Glutamatergic neuron (in vitro differentiated cells): ENCODE measurements at places on chromosomes 16 and 17. TPM values are rescaled to one million over a fixed set of nuclear protein-coding genes. Genes with fewer than 3 reads are reported as not detected.

NTN1 gene
- 0.76 TPM for total RNA-seq

RAB26 gene
- 292 TPM for total RNA-seq

CRYBA1 gene
- 2.7 TPM for total RNA-seq

CTRB1 gene
- not detected for total RNA-seq

PHKB gene
- 123 TPM for total RNA-seq

CAMKK1 gene
- 41.3 TPM for total RNA-seq

HSF5 gene
- 0.10 TPM for total RNA-seq

TNFRSF13B gene
- total RNA-seq, result not detected

ALOX12 gene
- not detected for total RNA-seq

BRIP1 gene
- total RNA-seq, result 2.4 TPM

NUBP1 gene
- total RNA-seq, result 23.2 TPM

GRB7 gene
- not detected for total RNA-seq

LRRC75A gene
- 7.3 TPM for total RNA-seq

DNA sequence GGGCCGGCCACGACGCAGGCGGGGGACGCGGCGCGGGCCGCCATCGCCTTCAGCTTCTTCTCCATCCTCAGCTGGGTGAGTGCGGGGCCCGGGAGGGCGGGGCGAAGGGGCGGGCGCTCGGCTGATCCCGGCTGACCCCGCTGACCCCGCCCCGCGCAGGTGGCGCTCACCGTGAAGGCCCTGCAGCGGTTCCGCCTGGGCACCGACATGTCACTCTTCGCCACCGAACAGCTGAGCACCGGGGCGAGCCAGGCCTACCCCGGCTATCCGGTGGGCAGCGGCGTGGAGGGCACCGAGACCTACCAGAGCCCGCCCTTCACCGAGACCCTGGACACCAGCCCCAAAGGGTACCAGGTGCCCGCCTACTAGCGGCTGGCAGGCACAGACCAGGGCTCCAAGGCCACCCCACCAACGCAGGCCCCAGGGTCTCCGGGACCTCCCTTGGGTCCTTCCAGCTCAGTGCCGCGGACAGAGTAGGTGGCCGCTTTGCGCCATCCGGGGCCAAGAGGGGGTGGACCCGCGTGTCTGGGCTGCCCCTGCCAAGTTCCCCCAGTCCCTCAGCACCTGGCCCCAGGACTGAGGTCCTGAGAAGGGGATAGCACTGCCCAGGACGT, 3.0 kb downstream of the SYNGR3 start:
- H3K27me3 ChIP-seq, result peaks cover 14% of the 10 kb centered on the region
- no peak overlapping the region for H3K27ac ChIP-seq
- H3K4me1 ChIP-seq, result peaks cover 5% of the 10 kb centered on the region
- DNase-seq, result no peak
- no peaks in the 10 kb centered on the region for H3K36me3 ChIP-seq

- H3K4me1 ChIP-seq, result no peaks in the 10 kb centered on the region
- no peak for DNase-seq
- H3K27ac ChIP-seq, result no peak overlapping the region
- no peak overlapping the region for H3K4me3 ChIP-seq
- H3K27me3 ChIP-seq, result no peaks in the 10 kb centered on the region
- no peaks in the 10 kb centered on the region for H3K36me3 ChIP-seq
Measured at GRCh38 chr16:47236716-47237115, 93.0 kb upstream of the NETO2 start.

DNA sequence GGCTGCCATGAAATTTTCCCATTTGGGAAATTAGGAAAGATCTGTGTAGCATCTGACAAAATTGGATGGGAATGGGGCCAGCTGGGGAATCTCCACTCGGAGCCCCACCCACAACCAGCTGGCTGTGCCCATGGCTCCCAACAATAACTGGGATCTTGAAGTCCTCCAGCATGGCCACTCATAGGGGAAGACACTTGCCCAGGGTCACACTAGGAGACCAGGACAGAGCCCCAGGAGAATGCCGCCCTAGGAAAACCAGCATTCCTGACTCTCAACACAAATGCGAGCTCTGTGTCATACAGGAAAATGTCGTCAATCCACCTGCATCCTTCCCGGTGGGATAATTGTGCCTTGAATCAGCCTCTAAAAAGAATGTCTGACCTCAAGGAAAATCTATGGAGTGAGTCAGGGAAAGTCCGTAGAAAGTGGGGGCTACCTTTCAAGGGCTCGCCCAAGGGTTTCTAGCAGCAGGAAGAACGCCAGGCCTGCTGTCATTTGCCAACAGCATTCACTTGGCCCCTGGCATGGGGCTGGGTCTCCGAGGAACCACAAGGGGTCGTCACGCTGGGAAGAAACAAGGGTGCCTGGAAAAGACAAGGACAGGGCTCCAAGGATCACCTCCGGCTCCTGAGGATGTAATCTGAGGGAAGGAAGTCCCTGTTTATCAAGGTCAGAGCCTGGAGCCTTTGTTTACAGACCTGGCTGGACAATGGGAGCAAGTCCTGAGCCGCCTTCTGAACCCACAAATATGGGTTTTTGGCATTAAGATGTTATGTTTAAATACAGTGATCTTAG, 15.9 kb downstream of the CDH5 start:
- H3K4me3 ChIP-seq, result no peak overlapping the region
- peaks cover 1% of the 10 kb centered on the region for H3K4me1 ChIP-seq
- H3K27me3 ChIP-seq, result peaks cover 8% of the 10 kb centered on the region
- peaks cover 6% of the 10 kb centered on the region for H3K36me3 ChIP-seq
- no peak for DNase-seq

GRCh38 chr17:42681976-42682721, at the start of gene CNTNAP1:
CNTNAP1 (plus strand) TSS chr17:42682531; CDS start chr17:42682830, 299 bp downstream.
- H3K36me3 ChIP-seq, result peaks cover 6% of the 10 kb centered on the region
- DNase-seq, result peak; percentile 67
- peak within 1 kb of the TSS; percentile 84 for H3K27ac ChIP-seq
- H3K4me1 ChIP-seq, result peaks cover 29% of the 10 kb centered on the region
- H3K4me3 ChIP-seq, result peak within 1 kb of the TSS; percentile 89

- H3K27ac ChIP-seq, result no peak overlapping the region
- H3K27me3 ChIP-seq, result peaks cover 4% of the 10 kb centered on the region
- H3K36me3 ChIP-seq, result no peaks in the 10 kb centered on the region
Measured at GRCh38 chr16:10085078-10085798, 97.0 kb downstream of the GRIN2A start.

DNA sequence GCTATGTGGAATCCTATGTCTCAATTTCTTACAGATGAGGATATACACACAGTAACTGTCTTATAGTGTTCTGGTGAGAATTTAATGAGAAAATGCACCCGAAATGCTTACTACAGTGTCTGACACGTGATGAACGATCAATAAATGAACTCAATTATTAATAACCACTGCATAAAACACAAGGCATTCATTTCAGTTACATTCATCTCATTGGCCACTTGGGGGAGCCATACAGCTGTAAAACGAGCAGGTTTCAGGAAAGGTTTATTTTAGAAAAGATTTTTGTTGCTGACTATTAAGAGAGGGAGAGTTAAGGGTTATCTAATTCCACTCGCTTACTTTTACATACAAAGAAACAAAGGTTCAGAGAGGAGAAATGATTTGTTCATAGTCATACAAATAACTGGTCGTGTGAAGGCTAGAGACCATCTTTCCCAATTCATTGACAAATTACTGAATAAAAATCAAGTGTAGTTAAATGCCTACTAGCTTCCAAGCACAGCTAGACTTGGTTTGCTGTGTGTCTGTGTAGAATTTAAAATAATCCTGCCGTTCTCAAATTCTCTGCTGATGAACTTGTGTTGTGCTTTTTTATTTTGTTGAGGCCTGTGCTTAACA, 160.1 kb downstream of the MAP2K4 start:
- H3K27ac ChIP-seq, result no peak overlapping the region
- H3K4me1 ChIP-seq, result no peaks in the 10 kb centered on the region
- no peak for DNase-seq
- no peaks in the 10 kb centered on the region for H3K36me3 ChIP-seq
- no peak overlapping the region for H3K4me3 ChIP-seq
- H3K27me3 ChIP-seq, result no peaks in the 10 kb centered on the region

DNA sequence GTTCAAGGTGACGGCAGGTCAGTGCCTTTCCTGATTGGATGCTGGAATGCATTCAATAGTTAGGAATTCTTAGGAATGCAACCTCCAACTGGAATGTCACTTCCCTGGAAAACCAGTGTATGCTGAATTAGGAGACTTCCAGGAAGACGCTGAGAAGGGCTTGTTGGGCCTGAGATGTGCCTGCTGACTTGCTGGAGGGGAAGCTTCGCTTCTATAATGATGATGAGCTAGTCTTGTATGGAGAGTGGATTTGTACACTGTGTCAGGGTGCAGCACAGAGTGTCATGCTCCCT, 45.6 kb downstream of the SMPD3 start:
- peaks cover 12% of the 10 kb centered on the region for H3K27me3 ChIP-seq
- H3K27ac ChIP-seq, result no peak overlapping the region
- peaks cover 9% of the 10 kb centered on the region for H3K4me1 ChIP-seq
- H3K4me3 ChIP-seq, result no peak overlapping the region
- H3K36me3 ChIP-seq, result no peaks in the 10 kb centered on the region
- no peak for DNase-seq

- peaks cover 3% of the 10 kb centered on the region for H3K4me1 ChIP-seq
- DNase-seq, result no peak
- no peak overlapping the region for H3K4me3 ChIP-seq
- H3K27ac ChIP-seq, result no peak overlapping the region
- H3K36me3 ChIP-seq, result no peaks in the 10 kb centered on the region
Measured at GRCh38 chr17:6505425-6506142, 50.8 kb downstream of the PITPNM3 start.

- no peaks in the 10 kb centered on the region for H3K36me3 ChIP-seq
- H3K27ac ChIP-seq, result no peak overlapping the region
- H3K4me1 ChIP-seq, result peaks cover 6% of the 10 kb centered on the region
- H3K27me3 ChIP-seq, result peaks cover 10% of the 10 kb centered on the region
Measured at GRCh38 chr17:27748360-27748825, 51.9 kb downstream of the NOS2 start.

DNA sequence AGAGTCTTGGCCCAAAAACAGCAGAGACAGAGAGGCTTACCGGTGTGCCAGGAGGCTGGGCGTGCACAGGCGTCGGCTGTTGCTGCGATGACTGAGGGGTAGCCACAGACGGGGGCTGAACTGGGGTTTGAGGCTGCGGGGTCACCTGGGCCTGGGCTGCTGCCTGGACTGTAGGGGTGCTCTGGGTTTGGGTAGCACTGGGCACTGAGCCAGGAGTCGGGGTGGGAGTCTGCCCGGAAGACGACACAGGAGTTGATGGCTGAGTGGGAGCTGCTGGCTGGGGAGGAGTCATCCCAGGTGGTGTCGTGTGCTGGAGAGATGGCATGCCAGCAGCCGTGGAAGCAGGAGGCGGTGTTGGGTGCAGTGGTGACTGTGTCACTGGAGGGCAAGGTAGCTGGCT, 53.2 kb upstream of the TRAP1 start:
- peaks cover 6% of the 10 kb centered on the region for H3K27me3 ChIP-seq
- H3K27ac ChIP-seq, result no peak overlapping the region
- no peak for DNase-seq
- peaks cover 14% of the 10 kb centered on the region for H3K4me1 ChIP-seq
- no peak overlapping the region for H3K4me3 ChIP-seq
- no peaks in the 10 kb centered on the region for H3K36me3 ChIP-seq

DNA sequence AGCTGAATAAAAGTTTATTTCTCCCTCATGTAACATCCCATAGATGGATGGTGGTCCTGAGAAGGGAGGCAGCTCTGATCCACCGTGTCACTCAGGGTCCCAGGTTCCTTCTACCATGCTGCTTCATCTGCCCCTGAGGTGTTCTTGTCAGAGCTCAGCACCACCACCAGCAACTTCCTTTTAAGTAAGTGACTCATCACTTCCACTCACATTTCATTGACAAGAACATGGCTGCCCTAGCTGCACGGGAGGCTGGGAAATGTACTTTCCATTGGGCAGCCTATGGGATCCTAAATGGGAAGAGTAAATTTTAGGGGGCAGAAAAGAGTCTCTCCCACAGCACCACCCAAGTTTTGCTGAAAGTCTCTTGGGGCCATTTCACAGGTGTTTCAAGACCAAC, 134.7 kb downstream of the USP31 start:
- H3K4me3 ChIP-seq, result no peak overlapping the region
- DNase-seq, result no peak
- no peak overlapping the region for H3K27ac ChIP-seq
- peaks cover 3% of the 10 kb centered on the region for H3K27me3 ChIP-seq
- H3K36me3 ChIP-seq, result no peaks in the 10 kb centered on the region

DNA sequence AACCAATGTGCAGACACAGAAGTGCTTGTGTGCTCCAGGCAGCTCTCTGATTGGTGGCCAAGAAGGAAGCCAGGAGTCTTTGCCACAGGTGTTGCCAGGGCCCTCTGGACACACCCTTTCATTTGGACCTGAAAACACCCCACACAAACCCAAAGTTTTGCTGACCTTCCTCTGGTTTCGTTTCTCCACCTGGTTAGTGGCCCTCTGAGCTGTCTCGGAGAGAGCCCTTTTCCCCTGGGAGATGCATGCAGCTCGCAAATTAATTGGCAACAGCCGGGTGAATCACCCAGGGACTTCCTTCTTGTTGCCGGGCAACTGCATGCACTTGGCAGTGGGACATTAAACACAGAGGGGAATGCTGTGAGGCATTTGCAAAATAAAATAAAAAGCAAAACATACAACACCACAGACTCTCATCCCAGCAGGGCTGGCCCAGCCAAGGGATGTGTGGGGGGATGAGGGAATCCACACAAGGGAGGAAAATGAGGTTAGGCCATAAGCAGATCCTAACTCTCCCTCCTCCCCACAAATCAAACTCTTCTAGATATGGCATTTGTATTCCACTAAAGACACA, 286.6 kb downstream of the SOX9 start:
- H3K4me1 ChIP-seq, result peaks cover 2% of the 10 kb centered on the region
- DNase-seq, result peak; percentile 60
- H3K27me3 ChIP-seq, result peaks cover 17% of the 10 kb centered on the region
- H3K4me3 ChIP-seq, result no peak overlapping the region

- H3K4me1 ChIP-seq, result peaks cover 2% of the 10 kb centered on the region
- H3K27ac ChIP-seq, result no peak overlapping the region
- no peak for DNase-seq
Measured at GRCh38 chr17:83061586-83061985, 17.8 kb upstream of the METRNL start.

DNA sequence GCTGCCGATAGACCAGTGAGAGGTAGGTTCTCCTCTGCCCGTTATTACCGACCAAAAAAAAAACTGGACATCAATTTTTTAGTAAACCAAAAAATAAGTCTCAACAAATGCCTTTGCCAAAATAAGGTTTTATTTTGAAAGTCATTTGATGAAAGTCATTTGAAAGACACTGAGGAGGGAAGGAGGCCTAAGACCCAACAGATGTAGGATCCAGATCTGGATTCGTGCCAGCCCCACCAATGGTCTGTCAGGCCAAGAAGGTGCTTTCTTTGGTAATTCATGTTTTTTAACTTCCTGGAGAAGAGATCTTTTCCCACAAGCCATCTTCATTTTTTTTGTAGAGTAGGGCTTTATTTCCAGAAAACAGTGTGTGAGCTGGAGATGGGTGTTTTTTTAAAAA, 18.1 kb downstream of the NTAN1 start:
- H3K4me3 ChIP-seq, result no peak overlapping the region
- H3K27me3 ChIP-seq, result no peaks in the 10 kb centered on the region

GRCh38 chr16:58530179-58530578, 14.9 kb downstream of the SETD6 start:
- H3K4me3 ChIP-seq, result no peak overlapping the region
- DNase-seq, result no peak
- no peaks in the 10 kb centered on the region for H3K4me1 ChIP-seq
- H3K27ac ChIP-seq, result no peak overlapping the region
